ENCODE measurements at places on chromosomes 12 and 14.

DNA sequence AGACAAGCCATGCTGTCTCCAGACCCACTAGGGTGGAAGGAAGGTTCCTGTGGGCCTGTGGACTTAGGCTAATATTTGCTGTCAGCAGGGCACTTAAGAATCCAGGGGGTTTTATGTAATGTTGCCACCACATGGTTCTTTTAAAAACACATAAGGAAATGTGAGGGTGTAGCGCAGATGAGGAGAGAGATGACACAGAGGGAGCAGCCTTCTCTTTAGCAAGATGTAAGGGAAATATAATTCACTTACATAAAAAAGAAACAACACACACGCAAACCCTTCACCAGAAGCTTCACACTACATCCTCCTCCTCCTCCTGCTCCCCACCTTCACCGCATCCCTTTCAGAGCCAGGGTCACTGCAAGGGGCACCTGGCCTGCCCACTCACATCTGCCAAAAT lies 4.9 kb upstream of the PIP4K2C start:
- DNase-seq: no peak

DNA sequence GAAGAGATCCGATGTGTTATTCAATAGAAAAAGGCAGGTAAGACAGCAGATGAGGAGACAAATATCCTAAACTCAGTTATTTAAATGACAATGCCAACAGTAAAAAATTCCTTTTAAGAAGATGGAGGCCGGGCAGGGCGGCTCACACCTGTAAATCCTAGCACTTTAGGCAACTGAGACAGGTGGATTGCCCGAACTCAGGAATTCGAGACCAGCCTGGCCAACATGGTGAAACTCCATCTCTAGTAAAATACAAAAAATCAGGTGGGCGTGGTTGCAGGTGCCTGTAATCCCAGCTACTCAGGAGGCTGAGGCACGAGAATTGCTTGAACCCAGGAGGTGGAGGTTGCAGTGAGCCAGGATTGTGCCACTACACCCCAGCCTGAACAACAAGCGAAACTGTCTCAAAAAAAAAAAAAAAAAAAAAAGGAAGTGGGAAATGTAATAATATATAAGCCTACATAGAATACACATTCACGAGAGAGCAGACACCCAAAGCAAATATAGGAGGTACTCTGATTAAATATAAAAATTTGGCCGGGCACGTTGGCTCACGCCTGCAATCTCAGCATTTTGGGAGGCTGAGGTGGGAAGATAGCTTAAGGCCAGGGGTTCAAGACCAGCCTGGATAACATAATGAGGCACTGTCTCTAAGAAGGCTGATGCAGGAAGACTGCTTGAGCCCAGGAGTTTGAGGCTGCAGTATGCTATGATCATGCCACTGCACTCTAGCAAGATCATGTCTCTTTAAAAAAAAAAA lies 19.0 kb downstream of the CORO1C start:
- no peak for DNase-seq

DNA sequence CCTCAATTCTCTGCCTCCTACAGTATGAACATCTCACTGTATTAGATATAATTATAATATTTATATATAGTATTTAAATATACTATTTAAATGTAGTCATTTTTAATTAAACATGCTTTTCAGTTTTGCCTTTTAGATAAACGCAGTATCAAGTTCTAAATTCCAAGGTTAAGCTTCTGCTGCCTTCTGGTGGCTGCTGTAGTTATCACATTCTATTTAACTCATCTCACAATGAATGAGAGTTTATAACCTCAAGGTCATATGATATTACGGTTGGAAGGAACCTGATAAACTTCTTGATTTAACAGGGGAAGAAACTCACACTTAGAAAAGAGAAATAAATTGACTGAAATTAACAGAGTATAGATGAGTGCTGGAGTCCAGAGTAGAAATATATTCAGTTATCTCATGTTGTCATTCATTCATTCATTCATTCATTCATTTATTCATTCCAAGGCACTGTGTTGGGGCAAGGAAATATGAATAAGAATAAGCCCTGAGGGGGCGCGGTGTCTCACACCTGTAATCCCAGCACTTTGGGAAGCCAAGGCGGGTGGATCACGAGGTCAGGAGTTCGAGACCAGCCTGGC lies 31.9 kb downstream of the GUCY2C start:
- DNase-seq: peak; percentile 62

DNA sequence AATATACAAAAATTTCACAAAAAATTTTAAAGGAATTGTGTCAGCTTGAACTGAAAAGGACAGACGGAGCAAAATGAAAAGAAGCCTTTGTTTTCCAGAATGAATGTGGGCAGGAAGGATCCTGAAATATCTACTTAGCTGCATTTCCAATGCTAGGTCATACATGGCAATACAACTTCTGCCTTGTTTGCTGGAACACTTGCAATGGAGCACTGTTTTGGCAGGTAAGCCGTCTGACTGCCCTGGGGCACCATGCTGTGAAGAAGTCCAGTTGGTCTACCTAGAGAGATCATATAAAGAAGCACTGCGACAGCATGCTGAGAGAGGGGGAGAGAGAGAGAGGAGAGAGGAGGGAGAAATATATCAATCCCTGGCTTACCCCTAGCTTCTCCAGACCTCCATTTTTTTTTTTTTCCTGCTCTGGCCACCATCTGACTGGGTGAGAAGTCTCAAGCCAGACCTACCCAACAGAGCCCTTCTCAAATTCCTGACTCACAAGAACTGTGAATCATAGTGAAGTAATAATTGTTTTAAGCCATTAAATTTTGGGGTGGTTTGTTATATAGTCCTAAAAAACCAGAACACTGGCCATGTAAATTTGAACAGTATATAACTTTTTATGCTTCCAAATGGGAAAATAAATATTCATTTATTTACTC lies 97.1 kb upstream of the PRICKLE1 start:
- no peak for DNase-seq

- DNase-seq: no peak
Measured at GRCh38 chr14:105925615-105926372, 399.4 kb downstream of the TMEM121 start.

DNA sequence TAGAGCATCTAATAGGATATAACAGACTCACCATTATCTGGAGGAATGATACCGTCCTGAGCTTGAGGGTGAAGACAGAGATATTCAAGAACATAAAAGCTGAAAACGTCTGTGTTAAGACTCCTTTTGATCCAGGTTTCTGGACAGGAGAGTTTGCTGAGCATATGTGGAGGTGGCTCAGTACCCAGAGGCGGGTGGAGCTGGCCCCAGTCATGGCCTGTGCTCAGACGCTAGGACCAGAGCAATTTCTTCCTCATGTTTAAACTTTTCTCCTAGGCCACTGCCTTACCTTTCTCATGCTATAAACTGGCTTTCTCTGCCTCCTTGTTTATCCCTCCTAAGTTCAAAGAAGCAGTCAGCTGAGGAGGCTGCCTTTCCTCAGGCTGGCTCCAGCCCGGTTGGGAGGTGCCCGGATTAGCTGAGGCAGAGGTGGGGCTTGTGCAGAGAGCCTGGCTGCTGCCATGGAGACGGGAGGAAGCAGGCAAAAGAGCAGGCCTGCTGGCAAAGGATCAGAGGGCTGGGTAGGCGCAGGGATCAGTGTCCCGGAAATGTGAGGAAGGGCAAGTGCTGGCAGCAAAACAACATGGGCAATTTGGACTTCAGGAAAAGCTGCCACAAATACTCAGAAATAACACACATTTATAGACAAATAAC lies 13.7 kb downstream of the COA8 start:
- peak; percentile 92 for DNase-seq

DNA sequence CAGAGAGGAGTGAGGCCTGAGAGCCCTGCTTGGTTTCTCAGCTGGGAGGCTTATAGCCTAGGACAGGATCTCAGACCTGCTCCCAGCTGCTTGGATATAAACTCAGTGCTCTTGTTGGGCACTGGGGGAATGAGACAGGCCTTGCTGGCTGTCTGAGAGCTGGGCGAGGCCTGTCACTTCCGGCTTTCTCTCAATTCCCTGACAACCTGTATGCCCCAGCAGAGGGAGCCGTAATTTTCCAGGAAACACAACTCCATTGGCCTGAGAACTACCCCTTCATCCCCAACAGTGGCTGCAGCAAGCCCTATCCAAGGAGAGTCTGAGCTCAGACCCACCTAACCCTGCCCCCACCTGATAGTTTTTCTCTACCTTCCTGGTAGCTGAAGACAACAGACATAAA lies 258.3 kb upstream of the STXBP6 start:
- no peak for DNase-seq

GRCh38 chr14:103232031-103232808 lies 101.8 kb upstream of the EIF5 start:
- DNase-seq: no peak

DNA sequence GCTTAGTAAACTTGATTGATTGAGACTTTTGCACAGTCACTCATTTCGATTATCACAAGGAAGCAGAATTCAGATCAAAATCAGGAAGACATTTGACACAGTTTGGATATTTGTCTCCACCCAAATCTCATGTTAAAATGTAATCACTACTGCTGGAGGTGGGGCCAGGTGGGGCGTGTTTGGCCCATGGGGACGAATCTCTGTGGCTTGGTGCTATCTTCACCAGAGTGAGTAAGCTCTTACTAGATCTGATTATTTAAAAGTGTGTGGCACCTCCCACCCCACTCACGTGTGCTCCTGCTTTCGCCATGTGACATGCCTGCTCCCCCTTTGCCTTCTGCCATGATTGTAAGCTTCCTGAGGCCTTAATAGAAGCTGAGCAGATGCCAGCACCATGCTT lies 291.4 kb downstream of the PCNX1 start:
- no peak for DNase-seq

DNA sequence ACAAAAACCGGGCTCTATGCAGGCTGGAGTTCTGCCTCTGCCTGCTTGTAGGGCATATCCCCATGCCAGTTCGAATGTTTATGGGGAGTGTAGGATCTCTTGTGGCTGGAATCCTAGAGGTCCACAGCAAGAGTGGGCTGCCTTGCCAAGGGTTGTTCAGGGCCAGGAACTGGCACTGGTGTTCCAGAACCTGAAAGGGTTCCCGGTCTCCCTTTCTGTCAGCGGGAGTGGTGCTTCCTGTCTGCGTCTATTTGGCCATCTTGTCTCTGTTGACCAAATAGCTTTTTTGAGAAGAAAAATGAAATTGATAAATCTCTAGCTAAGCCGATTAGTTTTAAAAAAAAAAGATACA lies 17.8 kb downstream of the OLR1 start:
- DNase-seq: no peak

DNA sequence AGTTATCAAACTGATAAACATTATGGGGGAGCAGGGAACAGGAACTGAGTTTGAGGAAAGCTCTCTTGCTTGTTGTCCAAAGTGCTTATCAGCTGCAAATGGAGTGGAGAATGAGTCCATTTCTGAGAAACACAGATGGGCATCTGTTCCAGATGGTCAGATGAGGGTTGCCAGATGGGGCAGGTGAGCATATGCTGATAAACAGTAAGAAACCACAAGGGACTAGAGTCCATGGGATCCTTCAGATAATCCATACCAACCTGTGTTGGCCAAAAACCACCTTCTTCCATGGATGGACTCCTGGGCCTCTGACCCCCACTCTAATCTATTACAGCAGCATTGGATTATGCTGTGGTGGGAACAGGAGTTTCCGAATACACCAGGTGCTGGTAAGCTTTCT lies 38.3 kb downstream of the GNS start:
- DNase-seq: no peak

GRCh38 chr14:36245223-36245622 lies 68.7 kb upstream of the PTCSC3 start:
- DNase-seq: no peak

DNA sequence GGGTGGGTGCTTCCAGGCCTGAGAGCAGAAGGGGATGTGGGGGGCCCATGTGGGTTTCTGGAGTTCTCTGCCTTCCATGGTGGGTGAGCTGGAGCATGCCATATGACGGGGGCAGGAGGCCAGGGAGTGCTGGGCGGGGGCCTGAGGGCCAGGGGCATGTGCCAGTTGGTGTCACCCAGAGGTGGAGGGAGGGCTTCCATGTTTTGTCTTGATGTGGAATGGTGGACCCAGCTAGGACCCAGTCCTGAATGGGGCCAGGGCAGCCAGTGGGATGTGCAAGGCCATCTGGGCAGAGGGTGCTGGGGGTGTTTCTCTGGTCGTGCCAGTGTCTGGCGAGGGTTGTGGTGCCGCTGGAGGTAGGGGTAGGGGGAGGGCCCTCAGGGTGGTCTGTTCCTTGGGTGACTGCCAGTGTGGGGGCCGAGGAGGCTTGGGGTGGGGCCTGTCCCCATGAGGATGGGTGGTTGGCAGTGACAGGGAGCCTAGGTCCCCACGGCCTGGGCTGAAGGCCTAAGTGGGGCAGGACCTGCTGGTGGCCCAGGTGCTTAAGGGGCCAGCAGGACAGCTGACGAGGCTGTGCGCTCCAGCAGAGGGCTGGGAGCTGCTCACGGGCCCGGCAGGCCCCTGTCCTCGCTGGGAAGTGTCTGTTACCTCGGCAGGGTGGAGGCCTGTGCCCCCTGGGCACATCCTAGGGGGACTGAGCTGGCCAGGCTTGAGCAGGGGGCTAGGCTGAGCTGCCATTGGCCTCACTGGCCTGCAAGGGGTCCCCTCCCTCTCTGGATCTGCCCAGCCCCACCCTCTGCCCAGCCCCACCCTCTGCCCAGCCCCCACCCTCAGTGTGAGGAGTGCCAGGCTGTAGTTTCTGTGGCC lies 26.8 kb downstream of the CEP170B start:
- DNase-seq: no peak

All from fibroblast of pulmonary artery (primary cell).